HAP-1 (cell line): ENCODE measurements at places on chromosomes 3 and 15.
A peak's percentile ranks its signal among the peaks of the same experiment; 100 is the strongest.

- peak; percentile 72 for DNase-seq
Observed at GRCh38 chr15:64092864-64093626, 593 bp downstream of the CIAO2A start.

DNA sequence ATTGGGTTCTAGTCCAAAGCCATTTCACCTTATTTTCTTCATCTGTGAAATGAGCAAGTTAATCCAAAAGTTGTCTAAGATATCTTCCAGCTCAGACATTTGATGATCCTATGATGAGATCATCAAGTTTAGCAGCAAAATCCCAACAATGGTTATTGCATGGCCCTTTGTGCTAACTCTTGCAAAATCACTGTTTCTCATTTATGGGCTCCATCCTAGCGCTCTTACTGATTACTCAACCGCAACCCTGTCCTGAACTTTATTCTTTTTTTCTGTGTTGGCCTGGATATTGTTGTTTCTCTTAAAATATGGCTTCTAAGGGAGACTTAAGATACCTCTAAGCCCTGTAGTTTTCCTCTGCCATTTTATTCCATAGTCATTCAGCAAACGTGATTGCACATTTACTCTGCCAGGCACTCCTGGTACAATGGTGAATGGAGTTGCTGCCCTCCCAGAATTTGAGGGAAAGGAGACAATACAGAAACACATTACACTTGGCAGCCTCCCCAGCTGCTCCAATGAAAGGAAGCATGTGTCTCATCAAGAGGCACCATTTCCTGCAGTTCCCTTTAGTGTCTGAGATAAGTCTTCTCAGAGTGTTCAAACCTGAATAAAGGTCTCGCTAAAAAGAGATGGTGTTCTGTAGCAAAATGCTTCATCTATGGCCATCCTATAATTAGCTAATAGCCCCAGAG is 4.4 kb downstream of the GXYLT2 start:
- DNase-seq, result no peak

DNA sequence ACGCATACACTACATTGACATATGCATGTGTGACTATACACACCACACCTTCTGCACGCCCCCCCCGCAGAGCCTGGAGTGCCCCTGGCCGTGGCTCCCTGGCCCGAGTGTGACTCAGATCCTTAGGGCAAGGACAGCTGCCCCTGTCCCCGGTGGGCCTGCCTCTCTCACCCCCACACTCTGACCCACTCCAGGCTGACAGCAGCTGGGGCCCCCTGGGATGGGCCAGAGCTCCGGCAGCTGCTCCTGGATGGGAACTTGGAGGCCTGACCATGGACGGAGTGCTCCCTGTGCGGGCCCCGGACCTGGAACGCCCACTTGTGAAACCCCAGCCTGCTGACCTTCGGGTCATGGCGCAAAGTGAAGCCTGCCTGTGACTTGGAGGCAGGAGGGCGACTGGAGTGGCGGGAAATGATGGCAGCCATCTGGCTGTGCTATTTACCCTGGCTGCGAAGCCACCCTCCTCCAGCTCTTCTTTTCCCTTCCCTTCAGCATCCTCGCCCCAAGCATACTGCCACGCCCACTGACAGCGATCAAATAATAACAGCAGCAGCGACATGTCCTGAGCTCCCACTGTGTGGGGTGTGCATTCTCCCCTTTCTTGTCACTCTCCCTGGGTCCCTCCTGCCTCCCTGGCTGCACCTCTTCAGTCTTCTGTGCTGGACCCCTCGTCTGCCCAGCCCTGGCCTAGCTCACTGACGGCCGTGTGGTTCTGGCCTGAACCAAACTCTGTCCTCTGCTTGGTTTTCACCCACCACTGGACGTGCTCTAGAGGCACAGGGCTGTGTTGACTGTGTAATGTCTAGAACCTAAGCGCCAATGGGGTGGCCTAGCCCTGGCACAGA is 90.7 kb upstream of the MEF2A start:
- no peak for DNase-seq

GRCh38 chr15:41974041-41974440 is 1.7 kb upstream of the EHD4 start:
- DNase-seq, result no peak

- peak; percentile 95 for DNase-seq
Observed at GRCh38 chr15:96330450-96331143, at the start of gene NR2F2. TSS of gene NR2F2 (plus strand) at chr15:96330700. CDS start at chr15:96332106, 1,406 bp downstream.

- DNase-seq, result no peak
Observed at GRCh38 chr3:170473358-170473757, 54.7 kb downstream of the CLDN11 start.

DNA sequence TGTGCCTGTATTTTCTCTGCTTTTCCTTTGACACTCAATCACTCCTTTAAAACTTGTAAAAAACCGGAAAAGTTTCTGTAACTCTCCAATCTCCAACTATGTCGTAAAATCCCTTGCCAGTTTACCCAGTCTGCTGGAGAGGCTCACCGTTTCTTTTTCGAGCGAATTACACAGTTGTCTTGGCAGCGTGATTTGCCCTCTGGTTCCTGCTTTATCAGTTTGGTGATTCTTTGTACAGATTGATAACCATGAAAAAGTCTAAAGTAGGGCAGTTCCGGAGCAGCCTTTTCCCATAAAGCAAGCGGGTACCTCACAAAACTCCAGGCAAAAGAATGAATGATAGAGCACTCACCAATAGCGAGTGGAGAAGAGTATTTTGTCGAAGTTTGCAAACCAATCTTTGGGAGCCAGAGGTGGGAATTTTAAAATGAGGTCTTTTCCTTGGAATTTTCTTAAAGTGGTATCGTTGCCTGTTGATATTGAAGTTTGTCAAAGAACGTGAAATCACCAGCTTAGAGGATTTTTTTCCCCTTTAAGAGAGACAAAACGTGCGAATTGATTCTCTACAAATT is at the start of gene TTC23:
TSS of gene TTC23 (minus strand) at position 312 of the 572 bp plus-strand sequence. CDS start 20,869 bp downstream, outside the sequence.
- no peak for DNase-seq

GRCh38 chr3:112061152-112061551 is 25.0 kb upstream of the C3orf52 start:
- DNase-seq, result peak; percentile 6

- no peak for DNase-seq
Observed at GRCh38 chr3:157225001-157225400, 65.1 kb upstream of the CCNL1 start.

DNA sequence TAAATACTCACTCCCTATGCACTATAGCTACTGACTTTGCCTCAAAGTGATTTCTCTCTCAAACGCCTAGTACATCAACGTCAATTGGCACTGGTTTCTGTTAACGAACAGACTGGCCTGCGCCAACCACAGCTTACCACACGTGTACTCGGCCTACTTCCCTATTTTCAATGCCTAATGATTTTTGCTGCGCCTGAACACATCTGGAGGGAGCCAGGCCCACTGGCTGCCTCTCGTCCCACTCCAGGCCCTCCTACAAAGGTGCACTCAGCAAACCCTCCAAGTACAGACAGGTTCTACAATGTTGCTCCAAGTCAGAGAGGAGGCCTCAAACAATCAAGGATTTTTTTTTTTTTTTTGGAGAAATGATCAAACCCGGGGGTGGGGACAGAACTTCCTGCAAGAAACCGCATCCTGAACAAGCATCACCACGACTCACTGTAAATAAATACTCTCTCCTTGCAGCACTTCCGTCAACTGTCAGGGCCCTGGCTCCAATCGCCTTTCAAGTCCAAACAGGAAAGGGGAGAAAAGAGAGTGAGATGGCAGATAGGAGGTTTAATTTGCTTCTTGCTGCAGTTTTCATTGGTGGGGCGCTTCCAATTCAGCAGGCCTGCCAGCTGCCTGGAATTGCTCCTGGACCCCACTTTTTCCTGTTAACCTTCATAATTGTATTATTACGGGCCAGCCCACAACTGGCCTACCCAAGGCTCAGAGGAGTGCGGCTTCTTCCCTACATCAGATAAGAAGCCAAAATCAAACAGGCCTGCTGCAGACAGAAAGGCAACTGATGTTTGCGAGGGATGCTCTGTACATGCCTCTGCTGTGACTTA is 139.3 kb downstream of the FOXP1 start:
- no peak for DNase-seq

- no peak for DNase-seq
Observed at GRCh38 chr3:107969525-107969924, 121.3 kb downstream of the CD47 start.

DNA sequence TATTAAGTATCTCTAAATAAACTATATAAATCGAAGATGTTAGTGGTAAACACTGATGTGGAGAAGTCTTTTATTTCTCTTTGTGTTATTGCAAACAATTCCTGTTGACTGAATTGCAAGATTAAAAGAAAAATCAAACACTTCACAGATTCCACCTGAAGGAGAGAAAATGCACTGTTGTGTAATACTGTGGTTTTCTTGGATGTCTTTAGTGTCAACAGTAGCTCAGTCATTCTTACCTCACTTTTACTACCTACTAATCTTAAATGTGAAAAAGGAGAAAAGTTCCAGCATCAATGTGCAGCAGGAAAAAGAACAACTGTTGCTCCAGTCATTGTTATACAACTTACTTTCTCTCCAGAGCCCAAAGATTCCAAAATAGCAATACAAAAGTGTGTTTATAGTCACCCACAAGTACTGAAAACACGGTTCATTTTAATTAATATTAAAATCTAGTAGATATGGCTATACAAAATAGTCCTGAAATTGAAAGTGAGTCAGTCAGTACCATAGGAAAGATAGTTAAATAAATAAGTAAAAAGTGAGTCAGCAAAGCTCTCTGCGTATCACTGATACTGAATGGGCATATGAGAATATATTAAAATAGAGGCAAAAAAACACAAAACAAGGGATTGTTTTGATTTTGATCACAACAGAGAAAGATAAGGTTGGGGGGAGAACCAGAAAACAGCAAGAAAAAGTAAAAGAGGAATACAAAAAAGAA is 90.5 kb upstream of the CSPG5 start:
- no peak for DNase-seq

DNA sequence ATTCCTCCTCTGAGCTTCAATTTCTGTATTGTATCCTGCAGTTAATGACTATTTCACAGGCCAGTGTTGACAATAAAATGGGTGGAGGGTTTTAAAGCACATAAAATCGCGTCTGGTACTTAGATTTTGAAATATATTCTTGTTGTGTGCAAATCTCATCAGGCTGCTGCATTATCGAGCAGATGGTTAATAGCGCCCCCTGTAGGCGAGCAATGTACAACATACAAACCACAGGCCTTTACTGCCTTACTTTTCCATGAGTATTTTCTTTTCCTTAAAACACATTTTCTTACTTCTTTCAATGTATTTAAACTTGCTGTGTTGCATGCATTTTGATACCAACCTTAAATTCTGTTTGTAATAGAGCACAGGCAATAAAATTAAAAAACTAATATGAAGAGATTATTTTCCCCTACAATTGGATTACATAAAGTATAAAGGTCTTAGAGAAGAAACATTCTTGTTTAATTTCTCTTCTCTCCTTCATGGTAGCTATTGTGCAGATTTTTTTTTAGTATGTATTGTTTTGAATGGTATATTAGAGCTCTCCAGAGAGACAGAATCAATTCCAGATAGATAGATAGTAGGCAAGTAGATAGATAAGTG is 608.4 kb downstream of the CADM2 start:
- DNase-seq, result peak; percentile 86

DNA sequence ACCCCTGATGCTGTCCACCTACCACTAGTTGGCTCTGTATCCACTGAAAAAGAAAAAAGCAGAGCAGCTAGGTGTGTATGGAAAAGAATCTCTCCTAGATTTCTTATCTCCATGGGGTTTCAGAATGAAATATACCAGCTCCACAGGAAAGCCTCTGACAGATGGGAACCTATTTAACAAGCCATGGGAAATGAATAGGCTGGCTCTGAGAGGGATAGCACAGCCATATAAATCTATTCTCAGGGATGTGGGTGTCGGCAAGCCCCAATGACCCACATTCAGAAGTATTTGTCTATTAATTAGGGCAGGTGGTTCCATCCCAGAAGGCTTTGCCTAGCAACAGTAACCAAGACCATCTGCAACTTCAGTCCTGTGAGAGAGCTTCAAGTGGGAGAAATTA is 694.1 kb downstream of the AGBL1 start:
- DNase-seq, result no peak

GRCh38 chr3:177195242-177195991 is 1.9 kb downstream of the TBL1XR1 start:
- peak; percentile 39 for DNase-seq

DNA sequence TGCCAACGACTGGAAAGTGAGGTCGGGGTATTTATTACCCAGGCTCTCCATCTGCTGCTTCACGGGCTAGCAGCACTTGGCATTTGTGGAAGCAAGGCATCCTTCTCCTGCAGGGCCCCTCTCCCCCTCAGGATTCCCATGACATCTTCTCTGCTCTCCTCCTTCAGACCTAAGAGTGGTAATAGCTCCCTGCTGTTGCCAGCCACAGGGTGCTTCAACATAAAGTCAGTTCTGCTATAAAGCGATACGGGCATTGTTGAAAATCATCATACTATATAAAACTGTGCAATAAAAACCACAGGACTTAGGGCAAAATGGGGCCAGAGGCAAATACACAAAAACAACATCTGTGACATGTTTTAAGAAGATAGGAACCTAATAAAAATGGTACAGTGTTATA is 391.8 kb upstream of the ADAMTS9 start:
- no peak for DNase-seq

GRCh38 chr3:89332793-89333192 is 225.4 kb downstream of the EPHA3 start:
- DNase-seq, result peak; percentile 14

DNA sequence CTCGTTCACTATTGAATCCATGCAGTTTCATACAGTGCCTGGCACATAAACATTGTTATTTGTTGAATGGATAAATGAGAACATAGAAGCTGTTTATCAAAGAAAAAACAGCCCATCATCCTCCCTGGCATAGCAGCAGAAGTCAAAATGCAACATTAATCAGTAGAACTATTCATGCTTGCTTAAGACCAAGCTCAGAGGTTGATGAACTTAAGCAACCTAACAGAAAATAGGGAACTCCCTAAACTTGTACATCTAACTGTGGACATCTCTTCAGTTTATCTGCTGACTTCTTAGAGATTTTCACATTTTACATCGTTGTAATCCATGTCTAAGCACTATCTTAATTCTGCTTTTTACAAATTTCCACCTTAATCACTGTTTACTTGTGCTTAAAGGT is 29.2 kb downstream of the SENP8 start:
- no peak for DNase-seq

- DNase-seq, result peak; percentile 44
Observed at GRCh38 chr15:67303490-67304363, 49.1 kb downstream of the IQCH start.

DNA sequence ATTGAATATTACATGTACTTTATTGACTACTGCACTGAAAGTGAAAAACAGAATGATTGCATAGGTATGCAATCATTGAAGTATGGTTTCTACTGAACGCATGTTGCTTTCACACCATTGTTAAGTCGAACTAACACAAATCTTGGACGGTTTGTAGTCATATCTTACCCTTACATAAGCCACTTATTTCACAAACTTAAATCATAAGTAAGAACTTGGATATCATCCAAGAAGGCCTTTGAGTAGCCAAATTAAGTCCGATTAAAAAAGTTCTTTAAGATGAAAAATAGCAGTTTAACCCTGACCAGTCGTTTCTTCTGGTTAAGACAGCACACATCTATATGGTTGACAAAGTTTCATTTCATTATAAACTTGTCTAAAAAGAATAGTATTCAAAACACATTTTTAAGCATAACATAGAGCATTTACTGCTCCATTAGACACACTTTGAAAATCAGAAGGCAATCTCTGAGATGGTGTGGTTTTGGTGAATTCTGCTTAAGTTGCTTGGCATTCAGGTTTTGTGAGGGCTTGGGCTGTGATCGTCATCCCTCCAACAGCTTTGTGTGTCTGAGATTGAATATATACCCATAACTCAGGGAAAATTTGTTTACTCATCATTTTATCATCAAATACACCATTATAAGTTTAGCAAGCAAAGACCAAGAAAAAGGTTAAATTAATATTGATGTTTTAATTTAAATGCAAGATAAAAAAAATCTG is 92.2 kb downstream of the NFKBIZ start:
- DNase-seq, result no peak

GRCh38 chr3:134039161-134039862 is 9.6 kb upstream of the SLCO2A1 start:
- no peak for DNase-seq
